Activated T-helper 1 cell treated with Interleukin-2 at 50 U/mL for 16 hours (primary cell): ENCODE measurements at places on chromosomes 6 and 20.

DNA sequence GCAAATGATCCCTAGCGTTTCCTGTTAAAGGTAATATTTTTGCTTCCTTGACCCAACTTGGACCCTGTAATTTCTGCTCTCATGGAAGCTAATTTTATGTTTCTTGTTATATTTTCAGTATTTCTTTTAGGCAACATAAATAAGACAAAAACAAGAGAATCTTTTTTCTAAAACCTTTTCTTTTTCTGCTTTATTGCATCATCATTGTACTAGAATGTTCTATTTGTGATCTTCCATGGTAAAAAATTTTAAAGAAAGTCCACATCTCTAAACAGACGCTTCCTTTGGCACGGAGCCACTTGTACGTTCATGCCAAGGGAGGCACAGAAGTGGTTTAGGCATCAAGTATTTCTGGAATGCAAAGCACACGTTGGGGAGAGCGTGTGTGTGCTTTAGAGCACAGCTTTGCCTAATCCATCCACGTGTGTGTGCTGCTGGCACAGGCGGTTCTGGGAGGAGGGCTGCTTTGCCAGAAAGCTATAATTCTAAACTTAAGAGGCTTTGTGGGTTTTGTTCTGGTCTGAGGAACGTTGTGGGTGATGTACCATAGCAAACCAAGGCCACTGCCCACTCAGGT is 98.3 kb downstream of the SASH1 start:
- no peak for DNase-seq

DNA sequence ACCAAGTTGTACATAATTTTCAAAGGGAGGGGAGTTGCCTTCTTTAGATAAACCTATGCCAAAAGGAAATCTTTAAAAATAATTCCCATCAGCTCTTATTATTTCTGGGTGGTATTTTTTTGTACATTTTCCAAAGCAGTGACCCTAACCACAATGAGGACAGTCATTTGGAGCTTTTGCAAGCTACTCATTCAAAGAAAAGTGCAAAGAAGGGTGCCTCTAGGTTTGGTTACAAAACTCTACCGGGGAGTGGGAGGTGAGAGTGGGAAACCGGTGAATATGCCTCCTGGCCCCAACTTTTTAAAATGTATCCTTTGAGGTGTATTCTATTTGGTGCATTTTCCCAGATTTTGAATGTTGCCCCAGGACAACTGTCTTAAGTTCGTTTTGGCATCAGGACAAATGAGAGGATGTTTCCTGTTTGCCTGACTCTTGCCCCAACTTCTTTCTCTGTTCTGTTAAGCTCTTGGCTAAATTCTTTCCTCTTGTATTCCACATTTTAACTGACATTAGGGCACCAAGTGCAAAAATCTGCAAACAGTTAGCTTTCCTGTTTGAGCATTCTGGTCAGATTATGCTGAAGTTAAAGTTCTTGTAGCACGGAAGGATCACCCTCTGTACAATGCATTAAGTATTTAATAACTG is 78.9 kb downstream of the SLX4IP start:
- no peak for DNase-seq

DNA sequence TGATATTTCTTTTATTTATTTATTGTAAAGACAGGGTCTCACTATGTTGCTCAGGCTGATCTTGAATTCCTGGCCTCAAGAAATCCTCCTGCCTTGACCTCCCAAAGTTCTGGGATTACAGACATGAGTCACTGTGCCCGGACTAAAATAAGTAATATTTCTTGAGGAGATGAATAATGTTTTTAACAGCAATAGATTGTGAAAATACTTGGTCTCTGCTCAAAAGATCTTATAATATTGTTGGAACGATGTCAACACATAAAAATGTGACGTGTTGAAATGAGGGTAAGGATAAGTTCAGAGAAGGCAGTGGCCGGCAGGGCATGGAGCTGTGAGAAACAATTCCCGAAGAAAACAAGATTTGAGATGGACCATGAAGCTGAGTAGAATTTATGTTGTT is 178.7 kb downstream of the GJA1 start:
- no peak for DNase-seq

- DNase-seq = no peak
Observed at GRCh38 chr6:155974811-155975323, 519.2 kb upstream of the NOX3 start.

DNA sequence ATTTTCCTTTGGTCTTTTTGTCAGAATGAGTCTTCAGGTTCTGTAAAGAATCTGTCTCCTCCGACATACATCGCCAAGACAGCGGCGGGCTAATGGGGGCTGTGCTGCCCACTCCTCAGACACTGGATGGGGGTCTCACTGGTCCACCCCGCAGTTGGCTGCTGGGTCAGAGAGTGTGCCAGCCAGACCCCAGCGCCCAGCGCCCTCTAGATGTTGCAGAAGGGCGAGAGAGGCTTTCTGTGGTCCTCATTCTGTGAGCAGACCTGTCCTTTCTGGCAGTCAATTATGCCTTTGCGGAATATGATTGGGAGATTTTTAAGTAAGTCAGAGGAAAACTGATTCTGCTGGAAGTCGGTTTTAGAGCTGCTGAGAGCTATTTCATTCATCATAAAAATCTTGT is 7.8 kb upstream of the CCR6 start:
- no peak for DNase-seq

DNA sequence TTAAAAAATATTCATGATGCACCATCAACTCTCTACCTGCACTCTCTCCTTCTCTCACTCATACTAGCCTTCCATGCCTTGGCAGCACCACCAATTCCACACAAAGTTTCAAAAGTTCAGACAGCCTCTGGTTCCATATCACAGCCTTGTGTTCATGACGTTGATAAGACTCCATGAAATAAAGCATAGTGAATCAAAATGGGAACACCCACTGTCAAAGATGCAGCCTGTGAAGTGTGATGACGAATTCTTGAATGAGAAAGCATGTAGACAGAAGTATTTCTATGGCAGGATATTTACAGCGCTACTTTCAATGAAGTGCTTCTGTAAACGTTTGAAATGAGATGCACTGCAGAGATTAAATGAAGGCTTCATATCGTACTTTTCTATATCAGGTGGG is 77.3 kb upstream of the FERMT1 start:
- DNase-seq = no peak

DNA sequence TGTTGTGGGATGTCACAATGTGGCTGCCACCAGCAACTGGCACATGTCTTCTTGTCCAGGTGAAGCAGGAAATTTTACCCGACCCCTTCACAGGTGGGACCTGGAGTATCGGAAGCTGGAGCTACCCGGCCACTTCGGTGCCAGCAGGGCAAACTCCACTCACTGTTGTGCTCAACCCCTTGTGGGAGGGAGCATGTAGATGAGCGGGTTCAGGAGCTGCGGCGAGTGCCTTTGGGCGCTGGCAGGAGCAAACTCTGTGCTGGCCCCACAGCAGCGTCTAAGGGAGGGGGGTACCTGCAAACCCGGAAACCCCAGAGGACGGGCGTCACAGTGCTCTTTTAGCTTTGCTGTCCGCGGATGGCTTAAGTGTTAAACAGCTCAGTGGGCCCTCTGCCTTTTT is 20.7 kb upstream of the SULF2 start:
- no peak for DNase-seq

DNA sequence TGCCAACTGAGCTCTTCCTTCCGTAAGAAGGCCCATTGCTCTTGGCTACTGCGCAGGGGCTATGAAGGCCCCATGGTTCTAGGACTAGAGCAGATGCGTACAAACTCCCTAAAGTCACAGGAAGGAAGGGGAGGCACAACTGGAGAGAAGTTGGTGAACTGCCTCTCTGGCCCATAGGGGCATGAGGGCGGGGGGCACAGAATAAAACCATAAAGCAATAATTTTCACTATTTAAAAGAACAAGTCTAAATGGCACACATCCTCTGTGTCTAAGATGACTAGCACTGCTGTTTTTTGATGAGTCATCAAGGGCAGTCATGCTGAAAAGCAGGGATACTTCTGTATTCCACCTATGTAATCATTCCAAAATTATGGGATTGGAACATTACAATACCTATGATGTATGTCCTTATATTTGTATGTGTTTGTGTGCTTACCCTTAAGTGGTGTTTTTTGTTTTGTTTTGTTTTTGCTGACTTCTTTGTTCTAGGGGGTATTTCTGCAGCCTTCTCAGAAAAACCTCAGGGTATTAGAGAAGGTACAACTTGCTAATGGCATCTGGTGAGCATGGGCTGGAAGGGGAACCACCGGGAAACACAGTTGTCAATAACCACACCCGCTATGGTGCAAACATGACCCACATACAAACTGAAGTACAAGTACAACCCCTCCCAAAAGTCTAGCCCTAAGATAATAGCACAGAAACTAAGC is 36.9 kb downstream of the B4GALT5 start:
- DNase-seq = no peak

GRCh38 chr6:136181861-136182260 is 68.2 kb downstream of the MTFR2 start:
- no peak for DNase-seq

DNA sequence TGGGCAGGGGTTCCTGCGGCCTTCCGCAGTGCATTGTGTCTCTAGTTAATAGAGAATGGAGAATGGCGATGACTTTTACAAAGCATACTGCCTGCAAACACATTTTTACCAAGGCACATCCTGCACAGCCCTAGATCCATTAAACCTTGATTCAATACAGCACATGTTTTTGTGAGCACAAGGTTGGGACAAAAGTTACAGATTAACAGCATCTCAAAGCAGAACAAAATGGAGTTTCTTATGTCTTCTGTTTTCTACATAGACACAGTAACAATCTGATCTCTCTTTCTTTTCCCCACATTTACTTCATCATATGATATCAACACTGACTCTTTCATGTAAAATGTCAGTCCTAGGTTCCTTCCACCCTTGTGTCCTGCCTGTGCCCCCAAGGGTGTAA is 63.5 kb downstream of the GCNT2 start:
- DNase-seq = no peak

DNA sequence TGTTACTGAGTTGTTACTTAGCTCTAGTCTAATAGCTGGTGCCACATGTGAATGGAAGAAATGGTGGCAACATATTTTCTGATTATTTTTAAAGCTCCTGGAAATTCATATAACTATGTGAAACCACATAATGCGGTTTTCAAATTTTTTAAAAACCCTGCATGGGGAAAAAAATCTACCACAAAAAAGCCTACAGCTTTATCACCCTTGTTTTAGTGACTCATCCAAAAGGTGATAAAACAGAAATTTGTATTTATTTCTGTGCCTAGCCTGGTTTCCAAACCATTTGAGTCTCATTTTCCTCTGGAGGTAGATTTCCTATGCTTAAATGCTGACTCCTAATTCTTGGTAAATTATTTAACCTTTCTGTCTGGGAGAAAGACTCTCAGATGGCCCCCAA is 5.4 kb upstream of the FBXO30 start:
- DNase-seq = no peak

DNA sequence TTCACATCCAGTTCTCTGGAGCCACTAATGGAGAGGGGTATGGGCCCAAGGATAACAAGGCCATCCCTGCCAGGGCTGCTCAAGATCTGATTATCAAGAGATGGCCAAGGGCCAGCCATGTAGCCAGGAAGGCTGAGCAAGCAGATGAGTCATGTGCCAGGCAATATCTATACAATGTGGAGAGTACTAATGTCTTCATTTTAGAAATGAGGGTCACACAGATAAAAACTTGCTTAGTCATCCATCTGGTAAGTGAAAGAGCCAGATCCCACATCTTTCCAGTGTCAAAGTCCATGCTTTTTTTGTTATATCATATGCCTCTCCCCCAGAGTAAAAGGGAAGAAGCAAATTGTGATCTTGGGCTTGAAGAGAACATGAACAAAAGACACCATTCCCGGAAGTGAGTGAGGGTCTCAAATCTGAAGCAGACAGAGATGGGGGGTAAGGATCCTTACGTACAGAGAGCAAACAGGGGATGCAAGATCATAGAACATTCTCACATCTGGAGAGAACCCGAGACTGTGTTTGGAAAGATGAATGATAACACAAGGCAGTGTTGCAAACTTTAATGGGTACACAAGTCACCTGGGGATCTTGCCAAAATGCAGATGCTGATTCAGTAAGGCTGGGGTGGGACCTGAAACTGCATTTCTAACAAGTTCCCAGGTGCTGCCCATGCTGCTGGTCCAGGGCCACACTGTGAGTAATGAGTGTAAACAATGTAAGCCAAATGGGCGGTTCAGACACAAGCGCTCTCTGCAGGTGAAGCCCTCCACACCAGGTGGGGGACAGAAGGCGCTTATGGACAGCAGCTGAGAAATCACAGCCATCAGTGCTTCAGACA is 20.0 kb upstream of the GSTA3 start:
- DNase-seq = no peak

GRCh38 chr20:60528141-60528540 is 569.9 kb downstream of the CDH26 start:
- DNase-seq = no peak
